ENCODE measurements at places on chromosomes 3 and 15.

- DNase-seq, result no peak
Observed at GRCh38 chr15:69926006-69926405, 171.7 kb downstream of the TLE3 start.

- no peak for DNase-seq
Observed at GRCh38 chr3:58005669-58006068, 2.6 kb upstream of the FLNB start.

- DNase-seq, result no peak
Observed at GRCh38 chr15:89378296-89379151, 43.9 kb upstream of the POLG start.

DNA sequence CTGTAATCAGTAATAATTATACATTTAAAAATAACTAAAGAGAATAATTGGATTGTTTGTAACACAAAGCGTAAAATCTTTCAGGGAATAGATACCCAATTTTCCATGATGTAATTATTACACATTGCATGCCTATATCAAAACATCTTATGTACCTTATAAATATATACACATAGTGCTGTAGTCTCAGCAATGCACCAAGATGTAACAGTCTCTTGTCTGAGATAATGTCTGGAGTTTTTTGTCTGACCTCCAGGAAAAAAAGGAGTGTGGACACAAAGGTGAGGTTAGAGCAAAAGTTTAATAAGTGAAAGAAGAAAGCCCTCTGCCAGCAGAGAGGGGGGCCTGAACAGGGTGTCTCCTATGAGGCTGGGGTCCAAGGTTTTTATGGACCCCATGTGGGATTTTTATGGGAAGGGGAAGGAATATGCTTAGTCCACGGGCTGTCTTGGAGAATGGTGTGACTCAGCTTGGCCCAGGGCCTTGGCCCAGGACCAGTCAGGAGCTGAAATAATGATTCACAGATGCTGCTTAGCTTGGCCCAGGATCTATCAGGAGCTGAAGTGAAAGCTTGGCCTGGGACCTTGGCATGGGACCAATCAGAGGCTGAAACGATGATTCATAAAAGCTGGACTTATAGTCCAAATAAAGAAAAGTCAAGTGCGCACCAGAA, 545.0 kb downstream of the ZPLD1 start:
- no peak for DNase-seq

DNA sequence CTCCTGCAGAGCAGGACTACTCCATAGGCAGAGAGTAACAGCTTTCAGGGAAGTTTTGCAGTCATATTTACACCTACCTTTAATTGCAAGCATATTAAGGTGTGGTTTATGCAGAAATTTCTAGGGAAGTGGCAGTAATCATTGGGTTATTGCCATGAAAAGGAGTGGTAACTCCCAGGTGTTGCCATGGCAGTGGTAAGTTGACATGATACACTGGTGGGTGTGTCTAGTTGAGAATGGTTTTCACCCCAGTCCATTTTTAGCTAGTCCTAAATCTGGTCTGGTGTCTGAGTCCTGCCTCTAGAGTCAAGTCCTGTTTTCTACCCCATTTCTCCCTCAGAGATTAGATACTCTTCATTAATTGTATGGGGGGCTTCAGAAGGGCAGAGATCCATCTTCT, 128.4 kb upstream of the GMNC start:
- DNase-seq, result no peak

DNA sequence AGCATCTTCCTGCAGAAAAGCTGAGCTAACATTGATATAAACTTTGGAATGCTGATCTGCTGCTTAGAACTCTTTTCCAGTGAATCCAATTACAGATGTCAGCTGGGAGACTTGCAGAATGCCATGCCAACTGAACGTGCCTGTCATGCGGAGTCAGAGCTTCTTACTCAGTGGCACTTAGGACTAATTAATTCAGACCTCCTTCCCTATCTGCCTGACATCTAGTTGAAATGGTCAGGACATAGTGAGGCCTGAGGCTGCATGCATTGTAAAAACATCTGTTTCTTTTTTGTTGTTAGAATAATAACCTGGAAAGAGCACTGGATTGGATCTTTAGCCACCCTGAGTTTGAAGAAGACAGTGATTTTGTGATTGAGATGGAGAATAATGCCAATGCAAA, 112.6 kb downstream of the USP13 start:
- DNase-seq, result no peak

DNA sequence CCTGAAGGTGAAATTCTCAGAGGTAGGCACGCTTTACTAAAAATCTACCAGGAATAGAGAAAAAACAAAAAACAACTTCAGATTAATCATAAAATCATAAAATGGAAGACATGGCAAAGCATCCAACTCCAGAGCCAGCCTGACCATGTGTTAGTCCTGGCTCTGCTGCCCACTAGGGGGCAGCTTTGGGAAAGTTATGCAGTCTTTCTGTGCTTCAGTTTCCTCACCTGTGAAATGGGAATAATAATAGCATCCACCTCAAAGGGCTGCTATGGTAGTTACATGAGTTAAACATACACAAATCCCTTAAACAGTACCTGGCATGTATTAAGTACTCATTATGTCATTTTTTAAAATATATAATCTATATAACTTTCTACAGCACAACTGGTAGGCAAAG, 52.3 kb downstream of the WNT5A start:
- DNase-seq, result no peak

GRCh38 chr3:83224101-83224868, 1462.8 kb upstream of the GBE1 start:
- no peak for DNase-seq

All from COR-L47 (cell line).